ENCODE measurements at places on chromosomes 1 and 21.

DNA sequence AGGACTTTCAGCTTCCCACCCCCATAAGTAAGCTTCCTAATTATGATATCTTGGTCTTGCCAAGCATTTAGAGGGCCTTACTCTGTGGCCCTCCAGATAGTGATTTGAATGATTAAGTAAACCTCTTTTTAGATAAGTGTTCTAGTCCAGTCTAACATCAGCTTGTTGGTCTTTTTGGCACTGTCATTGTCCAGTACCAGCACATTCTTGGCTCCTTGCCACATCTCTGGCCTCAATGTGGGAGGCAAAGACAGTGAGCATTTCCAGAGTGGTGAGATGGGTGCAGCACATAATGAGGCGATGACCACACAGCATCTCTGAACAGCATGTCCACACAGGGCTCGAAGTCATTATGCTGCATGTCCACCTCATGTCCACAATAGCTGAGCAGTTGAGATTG lies 6.1 kb downstream of the CAPZA1 start:
- no peak for DNase-seq
- H3K27me3 ChIP-seq = no peaks in the 10 kb centered on the region
- H3K4me3 ChIP-seq = no peak overlapping the region
- H3K36me3 ChIP-seq = peaks cover 33% of the 10 kb centered on the region
- peaks cover 36% of the 10 kb centered on the region for H3K4me1 ChIP-seq

DNA sequence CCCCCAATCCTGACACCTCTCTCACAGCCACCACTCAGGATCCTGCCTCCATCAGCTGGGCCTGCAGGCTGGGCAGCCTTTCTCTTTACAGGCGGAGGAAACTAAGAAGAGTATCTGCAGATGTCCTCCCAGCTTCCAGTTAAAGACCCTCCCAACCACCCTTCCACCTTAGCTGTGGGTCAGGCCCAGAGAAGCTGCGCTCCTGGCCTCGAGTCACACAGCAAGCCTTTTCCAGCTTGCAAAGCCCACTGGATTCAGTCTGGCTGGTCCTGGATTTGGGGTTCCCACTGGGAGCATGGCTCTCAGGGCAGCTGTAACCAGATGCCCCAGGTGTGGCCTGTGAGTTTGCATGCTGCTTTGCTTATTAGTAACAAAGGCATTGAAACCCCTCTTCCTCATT lies 19.9 kb downstream of the KCNQ4 start:
- no peak for DNase-seq
- peaks cover 21% of the 10 kb centered on the region for H3K4me1 ChIP-seq
- H3K4me3 ChIP-seq = no peak overlapping the region
- no peaks in the 10 kb centered on the region for H3K36me3 ChIP-seq
- H3K27me3 ChIP-seq = no peaks in the 10 kb centered on the region
- no peak overlapping the region for H3K27ac ChIP-seq

- DNase-seq = no peak
- H3K36me3 ChIP-seq = no peaks in the 10 kb centered on the region
- H3K27me3 ChIP-seq = no peaks in the 10 kb centered on the region
- no peak overlapping the region for H3K4me3 ChIP-seq
- H3K4me1 ChIP-seq = peaks cover 2% of the 10 kb centered on the region
- H3K27ac ChIP-seq = no peak overlapping the region
These were observed 58.4 kb upstream of the DYNLT5 start for GRCh38 chr1:66693856-66694255.

- no peak overlapping the region for H3K27ac ChIP-seq
- no peak for DNase-seq
- no peaks in the 10 kb centered on the region for H3K36me3 ChIP-seq
- no peak overlapping the region for H3K4me3 ChIP-seq
These were observed 9.8 kb downstream of the INKA2 start for GRCh38 chr1:111729271-111729921.

Measured in DND-41 (cell line).